ENCODE measurements at places on chromosomes 5 and 9. TPM values are rescaled to one million over a fixed set of nuclear protein-coding genes. Genes with fewer than 3 reads are reported as not detected.

RGMB gene
- 14.9 TPM for total RNA-seq

LCN15 gene
- total RNA-seq, result 0.05 TPM

LRRC19 gene
- not detected for total RNA-seq

SYNPO gene
- not detected for total RNA-seq

DNAJC21 gene
- total RNA-seq, result 38.6 TPM

NRARP gene
- 0.50 TPM for total RNA-seq

NFX1 gene
- total RNA-seq, result 16.4 TPM

All from SK-MEL-5 (cell line).